ENCODE measurements at places on chromosomes 16 and 17. TPM values are rescaled to one million over a fixed set of nuclear protein-coding genes. Genes with fewer than 3 reads are reported as not detected.

PYDC1 gene
- not detected for total RNA-seq

LPCAT2 gene
- total RNA-seq = 47.7 TPM

- DNase-seq = peak; percentile 19
These were observed 1.2 kb downstream of the G6PC3 start for GRCh38 chr17:44071772-44072171.

DNA sequence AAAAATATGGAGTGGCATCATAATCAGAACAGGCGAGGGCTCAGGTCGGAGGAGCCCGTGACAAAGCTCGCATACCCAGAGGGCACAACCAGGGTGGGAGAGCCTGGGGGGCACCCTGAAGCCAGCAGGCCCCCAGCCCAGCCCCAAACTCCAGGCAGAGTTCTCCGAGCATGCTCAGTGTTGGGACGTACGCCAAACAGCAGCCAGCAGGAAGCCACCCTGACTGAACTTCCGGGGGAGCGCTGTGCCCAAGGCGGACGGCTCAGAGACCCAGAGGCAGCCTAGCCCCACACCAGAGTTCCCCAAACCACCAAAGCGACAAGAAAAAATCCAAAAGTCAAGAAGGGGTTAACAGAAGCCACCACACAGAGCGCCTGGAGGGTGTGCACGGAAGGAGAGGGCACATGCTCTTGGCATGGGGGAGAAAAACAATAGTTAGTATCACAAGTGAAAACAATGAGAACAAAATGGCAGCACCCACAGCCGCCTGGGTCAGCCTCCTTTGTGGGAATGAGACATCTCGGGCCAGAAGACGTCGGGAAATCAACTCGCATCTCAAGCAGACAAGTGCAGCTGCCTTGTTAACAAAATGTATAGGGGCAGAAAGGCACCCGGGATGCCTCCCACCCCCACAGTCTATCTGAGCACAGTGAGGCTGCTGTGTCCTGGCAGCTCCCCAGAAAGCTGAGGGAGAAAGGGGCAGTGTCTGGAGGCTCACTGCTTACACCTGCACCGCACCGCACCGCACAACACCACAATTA is 11.9 kb downstream of the EXOC7 start:
- DNase-seq = no peak

DNA sequence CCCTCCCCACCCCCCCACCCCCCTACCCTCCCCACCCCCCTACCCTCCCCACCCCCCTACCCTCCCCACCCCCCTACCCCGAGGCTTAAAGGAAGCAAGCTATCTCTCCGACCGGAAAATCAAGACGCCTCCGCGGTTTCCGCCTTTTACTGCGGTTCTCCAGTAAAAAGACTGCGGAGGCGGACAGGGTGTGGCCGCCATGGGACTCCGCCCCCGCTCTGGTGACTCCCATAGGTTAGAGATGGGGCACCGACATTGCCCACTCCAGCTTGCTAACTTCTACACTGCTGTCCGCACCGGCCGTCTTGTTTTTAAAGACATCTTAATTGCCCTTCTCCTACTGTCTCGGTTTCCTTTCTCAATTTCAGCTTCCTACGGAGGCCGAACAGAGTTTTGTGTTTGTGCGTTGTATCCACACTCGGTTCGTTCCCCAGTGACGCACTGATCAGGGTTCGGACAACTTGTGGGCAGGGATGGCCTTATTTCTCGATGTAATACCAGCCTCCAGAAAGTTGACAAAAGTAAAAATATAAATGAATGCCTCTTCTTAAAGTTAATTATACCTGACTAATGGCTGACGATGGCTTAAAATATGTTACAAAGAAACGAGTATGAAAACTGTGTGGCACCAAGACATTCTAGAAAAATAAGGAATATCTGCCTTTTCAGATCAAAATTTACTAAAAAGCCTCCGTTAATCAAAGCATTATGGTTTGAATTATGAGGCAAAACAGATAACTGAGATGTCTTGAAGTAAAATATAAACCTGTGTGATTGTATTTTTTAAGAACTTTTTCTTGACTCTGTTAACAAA is 1.1 kb upstream of the ZNF200 start:
- peak; percentile 74 for DNase-seq

GRCh38 chr17:76772842-76773525 is 35.1 kb downstream of the MFSD11 start:
- peak; percentile 97 for DNase-seq

- no peak for DNase-seq
These were observed 715 bp downstream of the ENDOV start for GRCh38 chr17:80415626-80416137.

All from fibroblast of villous mesenchyme (primary cell).